ENCODE measurements at places on chromosomes 1 and 21. TPM values are rescaled to one million over a fixed set of nuclear protein-coding genes. Genes with fewer than 3 reads are reported as not detected.

The S100A9 gene
- 418 TPM for total RNA-seq

The LENEP gene
- not detected for total RNA-seq

The CYP4B1 gene
- total RNA-seq = 268 TPM

The TFF2 gene
- total RNA-seq = not detected

The NUF2 gene
- total RNA-seq = 0.64 TPM

The BLACAT1 gene
- total RNA-seq = 0.84 TPM

The OR2T33 gene
- not detected for total RNA-seq

The PROK1 gene
- 0.41 TPM for total RNA-seq

The GON4L gene
- 49.5 TPM for total RNA-seq

The CRYBG2 gene
- 6.9 TPM for total RNA-seq

The PDC gene
- not detected for total RNA-seq

The HSD11B1 gene
- total RNA-seq = 16.9 TPM

DNA sequence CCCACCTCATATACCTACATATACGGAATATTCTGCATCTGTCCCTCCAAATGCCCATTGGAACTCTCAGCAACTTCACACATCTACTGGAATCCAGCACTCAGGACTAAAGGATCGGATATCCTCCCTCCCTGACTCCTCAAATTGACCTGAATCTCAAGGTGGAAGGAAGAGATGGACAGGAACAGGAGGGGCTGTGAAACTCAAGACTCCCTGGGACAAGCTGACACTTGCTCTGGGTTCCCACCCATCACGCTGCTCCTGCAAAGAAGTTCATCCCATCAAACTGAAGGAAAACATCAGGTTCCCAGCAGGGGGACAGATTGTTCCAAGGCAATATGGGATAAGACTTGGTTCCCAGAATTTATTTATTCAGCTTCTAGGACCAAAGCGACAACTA lies 30.3 kb upstream of the TIAM1 start:
- DNase-seq = no peak

- no peak for DNase-seq
These were observed 9.0 kb downstream of the CLDN19 start for GRCh38 chr1:42730988-42731387.

GRCh38 chr1:47564570-47564969 lies 126.7 kb downstream of the FOXD2 start:
- DNase-seq = no peak

DNA sequence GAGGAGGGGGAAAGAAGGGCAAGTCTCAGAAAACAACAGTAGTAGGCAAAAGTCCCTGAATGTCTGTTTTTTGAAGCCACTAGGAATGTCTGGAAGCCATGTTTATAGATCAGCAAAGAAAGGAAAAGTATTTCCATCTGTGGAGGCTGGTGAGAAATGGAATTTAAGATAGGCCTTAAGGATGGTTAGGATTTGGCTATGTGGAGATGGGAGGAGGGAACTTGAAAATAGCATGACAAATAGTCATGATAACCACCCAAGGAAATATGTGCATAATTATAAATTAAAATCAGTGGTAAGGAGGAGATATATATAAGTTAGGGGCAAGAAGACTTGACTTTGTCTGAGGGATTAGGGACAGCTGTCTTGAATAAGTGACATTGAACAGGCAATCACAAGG lies 33.8 kb upstream of the FGGY start:
- no peak for DNase-seq

- DNase-seq = no peak
These were observed 17.8 kb upstream of the RSBN1 start for GRCh38 chr1:113830039-113830438.

DNA sequence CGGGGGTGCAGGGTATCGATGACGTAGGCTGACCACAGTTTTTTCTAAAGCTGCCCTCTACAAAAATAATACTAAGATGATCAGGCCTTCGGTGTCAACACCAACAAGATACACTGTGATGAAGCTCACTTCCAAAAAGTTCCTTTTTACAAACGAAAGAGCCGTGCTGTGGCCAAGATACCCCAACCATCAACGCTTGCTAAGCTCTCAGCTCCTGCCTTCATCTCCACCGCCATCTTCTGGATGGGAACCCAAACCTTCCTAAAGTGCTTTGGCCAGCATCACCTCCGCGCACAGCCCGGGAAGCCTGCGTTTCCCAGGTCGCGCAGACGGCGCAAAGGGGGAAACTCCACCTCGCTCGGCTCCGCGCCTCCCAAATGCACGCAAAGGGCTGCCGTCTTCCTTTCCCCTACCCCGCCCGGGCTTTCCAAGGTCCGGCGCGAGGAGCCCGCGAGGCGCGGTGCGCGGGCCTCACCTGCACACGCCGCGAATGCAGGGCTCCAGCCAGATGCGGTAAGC lies 541 bp downstream of the USP48 start:
- DNase-seq = no peak

- no peak for DNase-seq
These were observed 11.8 kb downstream of the CD101 start for GRCh38 chr1:117013309-117013858.

DNA sequence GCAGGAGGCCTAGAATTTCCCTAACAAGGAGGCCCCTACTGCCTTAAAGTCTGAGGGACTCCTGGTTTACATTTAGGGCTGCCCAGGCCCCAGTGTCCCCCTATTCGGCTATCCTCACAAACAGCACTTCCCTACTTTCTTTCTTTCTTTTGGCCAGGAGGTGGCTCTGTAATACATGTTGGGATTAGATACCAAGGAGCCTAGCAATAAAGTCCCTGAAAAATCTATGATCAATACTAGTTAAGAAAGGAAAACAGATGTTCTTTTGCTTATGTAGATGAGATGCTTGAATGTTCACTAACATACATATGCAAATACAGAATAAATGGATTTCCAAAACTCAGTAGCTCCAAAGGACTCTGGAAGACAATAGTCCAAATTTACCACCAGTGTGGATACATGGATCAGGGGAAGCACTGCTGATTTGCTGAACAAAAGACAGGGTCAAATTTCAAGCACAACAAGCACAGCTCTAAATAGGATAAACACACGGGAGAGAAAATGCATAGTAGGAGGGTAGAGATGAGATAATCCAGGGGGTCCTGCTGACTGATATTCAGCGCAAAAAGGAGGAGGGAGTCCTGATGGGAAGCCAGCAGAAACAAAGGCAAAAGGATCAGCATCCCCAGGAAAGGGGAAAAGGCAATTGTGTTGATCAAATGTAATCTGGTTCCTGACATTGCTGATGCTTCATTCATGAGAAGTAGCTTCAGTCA lies 240.0 kb downstream of the NUF2 start:
- DNase-seq = no peak

DNA sequence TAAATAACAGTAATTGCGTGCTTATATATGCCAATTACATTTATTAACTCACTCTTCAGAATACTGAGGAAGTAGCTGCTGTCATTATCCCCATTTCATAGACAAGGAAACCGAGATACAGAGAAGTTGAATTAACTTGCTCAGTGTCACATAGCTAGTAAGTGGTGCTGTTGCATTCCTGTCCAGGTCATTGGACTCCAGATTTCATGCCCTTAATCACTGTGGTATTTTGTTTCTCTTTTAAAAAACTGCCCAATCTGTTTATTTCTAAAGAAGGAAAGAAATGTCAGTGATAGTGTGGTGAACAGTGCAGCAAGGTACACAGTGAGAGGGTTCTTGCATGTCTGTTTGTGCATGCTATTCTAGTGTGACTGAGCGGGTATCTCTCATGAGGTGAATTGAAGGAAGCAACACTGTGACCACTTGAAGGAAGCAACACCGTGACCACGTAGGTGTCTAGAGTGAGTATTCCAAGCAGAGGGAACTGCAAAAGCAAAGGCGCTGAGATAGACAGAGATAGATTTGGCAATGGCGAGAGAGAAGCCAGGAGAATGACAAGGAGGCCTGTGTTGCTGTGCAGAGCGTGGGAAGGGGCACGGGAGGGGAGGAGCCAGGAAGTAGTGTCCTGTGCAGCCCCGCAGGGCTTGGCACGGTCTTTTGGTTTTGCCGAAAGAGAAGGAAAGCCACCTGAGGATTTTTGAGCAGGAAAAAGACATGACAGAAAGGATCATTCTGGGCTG lies 95.9 kb downstream of the CAMTA1 start:
- DNase-seq = no peak

DNA sequence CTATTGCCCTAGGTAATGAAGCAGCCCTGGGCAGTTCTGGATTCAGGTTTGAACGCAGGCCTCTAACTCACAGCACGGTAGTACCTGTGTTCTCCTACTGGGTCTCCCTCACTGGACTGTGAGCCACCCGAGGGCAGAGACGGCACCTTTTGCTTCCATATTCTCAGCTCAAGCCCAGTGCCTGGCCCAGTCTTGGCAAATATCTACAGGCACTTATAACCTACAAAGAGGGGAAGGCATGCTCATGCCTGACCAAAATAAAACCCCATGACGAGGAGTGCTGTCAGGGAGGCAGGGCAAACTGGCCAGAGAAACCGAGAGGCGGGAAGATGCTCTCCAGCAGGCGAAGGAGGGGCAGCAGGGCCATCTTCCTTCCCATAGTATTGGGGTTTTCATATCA lies 91.1 kb downstream of the DDX20 start:
- DNase-seq = no peak

DNA sequence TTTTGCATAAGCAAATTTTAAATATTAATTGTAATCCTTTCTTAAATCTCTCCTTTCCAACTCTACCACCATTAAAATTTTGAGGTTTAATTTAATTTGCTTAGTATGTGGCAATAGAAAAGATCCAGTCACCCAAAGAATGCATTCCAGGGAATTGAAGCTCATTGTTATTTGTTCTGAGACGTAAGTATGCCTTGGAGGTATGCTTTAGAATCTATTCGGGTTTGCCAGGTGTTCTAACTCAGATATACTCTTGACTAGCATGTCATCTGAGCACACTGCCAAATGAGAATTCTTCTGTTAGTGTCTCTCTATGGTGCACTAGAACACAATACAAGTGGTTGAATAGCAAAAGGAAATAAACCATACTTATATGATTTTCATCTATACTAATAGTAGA lies 813.6 kb upstream of the ADGRL2 start:
- no peak for DNase-seq

GRCh38 chr1:209641832-209642172 lies 10.4 kb downstream of the LAMB3 start:
- peak; percentile 82 for DNase-seq

DNA sequence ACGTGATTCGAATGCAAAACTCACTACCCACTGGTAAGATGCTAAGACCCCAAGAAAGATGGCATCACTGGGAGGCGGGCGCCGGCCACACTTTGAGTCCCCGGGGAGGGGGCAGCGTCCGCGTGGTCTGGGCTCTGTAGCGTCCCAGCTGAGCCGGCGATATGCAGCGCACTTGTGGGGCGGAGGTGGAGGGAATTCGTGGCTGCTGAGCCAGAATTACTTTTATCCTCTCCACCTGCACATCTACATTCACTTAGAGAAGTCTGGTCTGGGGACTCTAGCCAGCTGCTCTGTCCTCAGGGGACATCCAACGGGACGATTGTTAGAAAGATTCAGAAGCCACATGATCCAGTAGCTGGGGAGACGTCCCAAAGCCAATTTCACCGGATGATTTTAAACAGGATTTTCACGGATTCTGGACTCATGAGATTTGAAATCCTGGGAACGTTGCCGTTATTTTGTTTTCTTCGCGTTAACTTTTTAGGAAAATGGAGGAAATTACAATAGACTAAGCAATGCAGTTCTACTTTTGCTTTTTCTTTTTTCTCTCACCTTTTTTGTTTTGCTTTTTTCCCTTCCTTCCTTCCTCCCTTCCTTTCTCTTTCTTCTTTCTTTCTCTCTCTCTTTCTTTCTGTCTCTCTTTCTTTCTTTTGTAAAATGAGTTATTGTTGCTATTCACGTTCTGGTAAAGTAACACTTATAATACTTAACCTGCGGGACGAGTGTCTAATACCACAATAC lies 1.3 kb downstream of the JAM2 start:
- no peak for DNase-seq

- DNase-seq = peak; percentile 83
These were observed 1.9 kb upstream of the GNAI3 start for GRCh38 chr1:109546311-109547109.

- DNase-seq = no peak
These were observed 244.6 kb downstream of the COL11A1 start for GRCh38 chr1:102863704-102864103.

DNA sequence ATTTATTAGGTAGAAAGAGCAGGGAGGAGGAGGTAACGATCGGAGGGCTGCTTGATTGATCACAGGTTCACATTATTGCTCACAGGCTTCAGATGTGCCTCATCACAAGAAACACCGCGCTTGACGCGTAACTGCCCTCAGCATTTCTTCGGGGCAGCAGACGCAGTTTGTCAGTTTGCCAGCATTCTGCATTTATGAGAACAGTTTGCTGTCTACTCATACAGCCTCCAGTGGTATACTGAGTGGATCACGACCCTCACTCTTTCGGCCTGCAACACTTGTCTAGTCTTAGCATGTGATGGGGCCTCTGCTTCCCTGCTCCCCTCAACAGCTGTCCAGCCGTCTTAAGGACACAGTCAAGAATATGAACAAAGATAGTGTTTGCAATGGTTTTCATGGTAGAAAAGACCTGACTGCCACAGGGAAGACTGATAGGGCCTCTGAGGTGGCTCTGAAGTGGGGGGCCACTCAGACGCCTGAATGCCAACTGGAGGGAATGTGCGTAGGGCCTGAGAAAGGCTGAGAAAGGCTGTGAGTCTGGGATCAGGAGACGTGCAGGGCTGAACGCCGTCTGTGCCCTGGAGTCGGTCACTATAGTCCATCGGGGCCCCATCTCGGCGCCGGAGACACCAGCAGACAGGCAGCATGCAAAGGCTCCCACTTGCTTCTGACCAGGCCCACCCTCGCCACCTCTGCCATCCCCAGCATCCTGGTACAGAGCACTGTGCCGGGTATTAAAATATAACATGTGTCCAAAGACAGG lies 45.0 kb downstream of the UBE2G2 start:
- DNase-seq = peak; percentile 44

- no peak for DNase-seq
These were observed 674 bp upstream of the TTC4 start for GRCh38 chr1:54714881-54715492.

DNA sequence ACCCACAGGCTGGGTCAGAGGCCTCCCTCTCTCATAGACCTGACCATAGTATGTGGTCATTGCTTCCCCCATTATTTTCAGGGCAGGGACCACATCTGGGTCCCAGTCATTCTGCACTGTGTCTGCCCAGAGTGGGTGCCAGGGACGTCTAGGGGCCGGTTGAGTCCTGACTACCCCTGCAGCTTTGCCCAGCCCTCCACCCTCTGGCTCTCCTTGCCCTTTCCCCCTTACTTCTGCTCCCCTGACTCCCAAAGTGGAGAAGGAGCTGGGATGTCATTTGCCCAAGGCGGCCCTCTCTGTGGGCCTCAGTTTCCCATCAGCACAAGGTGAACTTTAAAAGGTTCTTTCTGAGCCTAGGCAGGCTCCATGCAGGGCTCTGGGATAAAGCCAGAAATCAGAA lies 4.3 kb upstream of the TTC22 start:
- DNase-seq = no peak

- no peak for DNase-seq
These were observed 52.1 kb upstream of the BACH1 start for GRCh38 chr21:29246614-29247013.

- DNase-seq = peak; percentile 82
These were observed 15.6 kb upstream of the TTLL10 start for GRCh38 chr1:1157914-1158710.

GRCh38 chr1:54882519-54882918 lies 4.5 kb downstream of the DHCR24 start:
- DNase-seq = no peak

Data from upper lobe of right lung (tissue), 1 donor.